DMS79 treated with DMSO at 0.1 percent for 48 hours (cell line): ENCODE measurements at places on chromosomes 3 and 15.
A peak's percentile ranks its signal among the peaks of the same experiment; 100 is the strongest.

DNA sequence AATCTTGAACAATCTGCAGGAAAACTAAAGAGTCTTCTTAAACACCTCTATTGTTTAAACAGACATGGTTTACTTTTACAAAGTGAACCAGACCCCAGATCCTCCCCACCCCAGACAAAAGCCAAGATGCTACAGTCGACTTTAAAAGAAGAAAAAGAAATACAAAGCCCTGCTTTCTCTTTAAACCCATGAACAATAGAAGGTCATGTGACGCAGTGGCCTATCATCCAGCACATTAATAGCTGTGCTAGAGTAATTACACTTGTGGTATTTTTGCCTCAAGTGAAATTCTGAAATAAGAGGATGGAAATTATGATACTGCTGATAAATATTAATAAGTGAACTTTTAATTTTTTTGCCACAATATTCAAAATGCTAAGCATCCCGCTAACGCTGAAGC is 613.4 kb downstream of the FOXP1 start:
- DNase-seq = no peak

- no peak for DNase-seq
Observed at GRCh38 chr15:93341164-93341563, 252.2 kb upstream of the RGMA start.

GRCh38 chr3:140470962-140471361 is 206.9 kb upstream of the TRIM42 start:
- no peak for DNase-seq

- no peak for DNase-seq
Observed at GRCh38 chr15:76718863-76719262, 186.3 kb downstream of the SCAPER start.

DNA sequence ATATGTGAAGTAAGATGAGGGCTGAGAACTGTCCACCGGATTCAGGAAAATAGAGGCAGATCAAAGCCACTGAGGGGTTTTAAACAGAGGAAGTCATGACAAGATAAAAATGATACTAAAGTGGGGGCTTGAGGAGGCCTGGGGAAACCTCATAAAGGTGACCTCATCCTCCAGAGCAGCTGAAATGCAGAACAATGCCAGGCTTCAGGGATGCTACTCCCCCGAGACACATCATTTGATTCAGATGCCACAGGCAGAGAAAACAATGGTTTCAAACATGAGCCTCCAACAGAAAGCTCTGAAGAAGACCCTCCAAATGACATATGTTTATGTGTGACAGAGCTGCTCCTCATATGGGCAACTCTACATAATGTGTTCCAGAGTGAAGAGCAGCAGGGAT is 6.4 kb downstream of the CFAP20DC start:
- DNase-seq = no peak

DNA sequence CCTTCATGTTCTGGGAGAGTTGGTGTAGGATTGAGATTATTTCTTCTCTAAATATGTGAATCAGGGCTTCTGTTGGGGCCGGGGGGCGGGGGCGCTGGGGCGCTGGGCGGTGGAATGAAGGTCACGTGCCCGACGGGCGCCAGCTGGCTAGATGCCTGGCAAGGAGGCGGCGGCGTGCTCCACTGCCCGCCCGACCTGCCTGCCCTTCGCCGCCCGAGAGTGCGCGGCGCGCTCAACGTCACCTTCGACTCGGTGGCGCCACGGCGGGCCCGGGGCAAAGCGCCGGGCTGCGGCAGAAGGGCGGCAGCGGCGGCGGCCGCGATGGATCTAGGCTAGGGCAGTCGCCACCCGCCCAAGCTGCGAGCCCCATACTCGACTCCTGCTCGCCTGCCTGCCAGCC is 47.0 kb upstream of the LHFPL4 start:
- DNase-seq = peak; percentile 17

DNA sequence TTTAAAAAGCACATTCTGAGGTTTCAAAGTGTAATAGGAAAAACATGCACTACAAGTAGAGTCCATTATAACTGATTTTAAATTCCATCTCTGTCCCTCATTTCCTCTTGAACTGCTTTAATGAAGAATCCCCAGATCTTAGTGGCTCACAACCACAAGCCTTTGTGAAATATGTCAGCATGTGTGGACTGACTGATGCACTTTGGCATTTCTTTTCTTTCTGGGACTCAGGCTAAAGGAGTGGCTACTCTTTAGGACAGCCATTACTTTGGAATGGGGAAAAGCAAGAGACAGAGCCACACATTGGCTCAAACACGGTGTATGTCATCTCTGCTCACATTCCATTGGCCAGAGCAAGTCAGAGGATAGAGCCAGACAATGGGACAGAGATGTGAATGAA is 139.6 kb downstream of the GRM7 start:
- no peak for DNase-seq

DNA sequence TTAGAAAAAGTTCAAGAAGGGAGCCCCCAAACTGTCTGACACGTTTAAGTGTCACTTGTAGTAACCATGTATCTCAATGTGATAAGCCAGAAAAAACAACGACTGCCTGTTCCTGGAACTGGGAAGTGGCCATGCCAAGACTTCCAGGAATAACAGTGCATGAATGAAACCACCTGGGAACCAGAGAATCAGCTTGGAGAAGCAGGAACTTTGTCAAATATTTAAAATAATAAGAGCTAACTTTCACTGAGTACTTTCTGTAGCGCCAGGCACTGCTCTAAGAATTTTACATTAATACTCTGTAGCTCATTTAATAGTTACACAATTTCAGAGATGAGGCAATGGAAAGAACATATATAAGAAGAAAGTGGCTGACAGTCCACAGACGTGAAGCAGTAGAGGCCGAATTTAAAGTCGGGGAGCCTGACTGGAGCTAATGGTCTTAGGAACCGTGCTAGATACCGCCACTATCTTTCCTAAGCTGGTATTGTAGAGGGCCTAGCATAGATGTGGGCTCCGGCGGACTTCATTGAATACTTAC is 876 bp downstream of the PLSCR1 start:
- peak; percentile 53 for DNase-seq

DNA sequence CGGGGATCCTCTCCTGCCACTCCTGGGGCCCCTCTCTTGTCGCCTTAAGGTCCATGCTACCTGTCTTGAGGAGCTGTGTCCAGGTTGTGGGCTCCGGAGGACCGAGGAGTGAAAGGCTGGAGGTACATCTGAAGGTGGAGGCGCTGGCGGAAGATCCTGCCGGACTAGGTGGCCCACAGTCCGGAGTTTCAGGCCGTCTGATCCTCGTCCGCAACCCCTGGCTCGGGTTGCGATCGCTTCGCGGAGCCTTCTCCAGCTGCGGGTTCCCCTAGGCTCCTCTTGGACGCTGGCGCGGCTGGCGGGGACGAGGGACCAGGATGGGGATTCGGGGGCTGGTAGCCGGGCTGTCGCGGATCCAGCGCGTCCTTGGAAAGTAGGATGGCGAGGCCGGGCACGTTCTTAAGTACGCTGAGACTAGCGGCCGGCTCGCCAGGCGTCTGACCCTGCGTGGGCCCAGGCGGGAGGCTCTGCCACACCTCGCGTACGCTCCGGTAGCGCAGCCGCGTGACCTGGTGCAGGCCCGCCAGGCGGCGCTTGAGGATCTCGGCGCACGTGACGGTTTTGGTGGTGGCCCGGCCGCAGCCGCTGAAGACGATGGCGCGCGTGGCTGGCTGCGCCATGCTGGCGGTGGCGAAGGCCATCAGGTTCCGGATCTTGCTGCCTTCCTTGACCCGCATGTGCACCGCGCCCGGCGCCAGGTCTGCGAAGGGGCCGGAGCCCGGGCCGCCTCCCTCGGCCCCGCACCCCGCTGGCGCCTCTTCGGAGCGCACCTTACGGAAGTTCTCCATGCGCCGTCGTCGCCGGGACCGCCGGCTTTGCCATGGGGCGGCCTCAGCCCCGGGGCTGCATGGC is 550 bp downstream of the RPP25 start:
- peak; percentile 13 for DNase-seq

- DNase-seq = peak; percentile 32
Observed at GRCh38 chr15:56496635-56497034, 31.7 kb upstream of the MNS1 start.

GRCh38 chr3:52372822-52373504 is 56.8 kb downstream of the DNAH1 start:
- DNase-seq = no peak

DNA sequence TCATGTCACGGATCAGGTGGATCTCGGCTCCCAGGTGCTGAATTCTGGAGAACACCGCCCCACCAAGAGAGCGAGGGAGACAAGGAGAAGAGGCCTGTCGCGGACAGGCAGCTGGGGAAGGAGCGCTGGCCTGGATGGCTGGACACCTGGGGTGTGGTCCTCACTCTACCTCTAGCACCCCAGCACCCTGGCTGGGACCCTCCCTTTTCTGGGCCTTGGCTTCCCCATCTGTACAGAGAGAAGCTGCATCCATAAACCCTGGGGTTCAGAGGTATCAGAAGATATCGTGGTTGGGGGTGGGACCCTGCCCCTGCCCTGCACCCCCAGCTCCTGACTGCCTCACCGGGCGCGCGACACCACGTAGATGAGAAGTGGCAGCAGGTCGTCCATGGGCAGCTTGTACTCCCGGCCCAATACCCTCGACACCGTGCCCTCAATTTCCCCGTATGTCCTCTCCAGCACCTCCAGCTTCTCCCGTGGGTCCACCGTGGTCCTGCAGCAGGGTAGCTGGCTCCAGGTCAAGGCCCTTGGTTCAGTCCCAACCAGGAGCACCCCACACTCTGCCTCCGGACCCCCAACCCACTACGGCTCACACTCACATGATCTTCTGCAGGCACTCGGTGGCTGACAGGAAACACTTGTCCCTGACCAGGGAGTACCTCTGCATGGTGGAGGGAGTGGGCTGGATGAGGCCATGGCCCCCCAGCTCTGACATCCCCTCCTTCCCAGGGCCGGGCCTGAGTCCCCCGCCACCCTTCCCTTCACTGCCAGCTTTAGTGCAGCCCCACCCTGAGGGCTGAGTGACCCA is 21.7 kb downstream of the ALS2CL start:
- no peak for DNase-seq

DNA sequence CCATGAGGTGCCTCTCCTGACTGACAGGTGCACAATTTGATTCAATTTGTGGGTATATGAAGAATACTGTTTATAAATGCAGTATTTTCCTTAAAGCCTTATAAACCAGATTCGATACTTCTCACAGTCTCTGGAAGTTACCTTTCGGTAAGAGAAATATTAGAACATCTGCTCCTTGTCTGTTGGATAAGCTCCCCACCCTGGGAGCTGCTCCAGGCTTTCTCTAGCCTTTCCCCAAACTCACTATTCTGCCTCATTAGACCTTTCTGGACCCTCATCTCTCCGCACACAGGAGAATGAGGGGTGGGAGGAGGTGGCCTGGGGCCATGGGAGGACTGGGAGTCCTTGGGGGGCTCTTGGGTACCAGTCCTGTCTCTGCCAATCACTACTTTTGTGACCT is 59.8 kb upstream of the TBC1D21 start:
- no peak for DNase-seq

GRCh38 chr3:1883534-1883933 is 215.1 kb upstream of the CNTN4 start:
- no peak for DNase-seq

DNA sequence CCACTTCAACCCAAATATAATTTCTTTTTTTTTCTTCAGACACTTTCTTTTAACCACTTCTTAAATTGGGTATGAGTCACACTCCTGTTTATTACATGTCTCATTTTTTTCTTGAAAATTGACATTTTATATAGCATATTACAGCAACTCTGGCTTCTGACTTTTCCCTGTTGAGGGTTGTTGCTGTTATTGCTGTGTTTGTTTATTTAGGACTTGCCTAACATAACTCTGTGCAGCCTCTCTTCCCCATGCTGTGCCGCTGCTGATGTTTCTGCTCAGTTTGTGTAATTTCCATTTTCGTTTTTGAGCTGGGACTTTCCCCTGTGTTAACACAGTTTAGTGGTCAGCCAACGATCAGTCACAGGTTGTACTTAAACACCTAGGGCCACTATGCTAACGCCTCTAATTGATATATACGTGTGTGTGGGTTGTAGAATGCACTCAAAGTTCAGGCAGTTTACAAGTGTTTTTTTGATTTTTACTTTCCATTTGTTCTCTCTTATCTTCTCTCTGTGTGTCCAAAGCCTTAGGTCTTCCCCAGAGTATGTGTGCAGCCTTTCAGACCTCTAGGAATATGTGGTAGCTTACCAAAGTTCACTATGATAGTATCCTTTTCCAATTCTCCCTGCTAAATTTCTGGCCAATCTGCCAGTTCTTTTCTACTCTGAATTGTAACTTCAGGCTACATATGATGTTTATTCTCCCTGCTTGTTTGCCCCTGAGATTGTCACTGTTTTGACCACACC is 337.2 kb downstream of the ZBTB20 start:
- DNase-seq = no peak

DNA sequence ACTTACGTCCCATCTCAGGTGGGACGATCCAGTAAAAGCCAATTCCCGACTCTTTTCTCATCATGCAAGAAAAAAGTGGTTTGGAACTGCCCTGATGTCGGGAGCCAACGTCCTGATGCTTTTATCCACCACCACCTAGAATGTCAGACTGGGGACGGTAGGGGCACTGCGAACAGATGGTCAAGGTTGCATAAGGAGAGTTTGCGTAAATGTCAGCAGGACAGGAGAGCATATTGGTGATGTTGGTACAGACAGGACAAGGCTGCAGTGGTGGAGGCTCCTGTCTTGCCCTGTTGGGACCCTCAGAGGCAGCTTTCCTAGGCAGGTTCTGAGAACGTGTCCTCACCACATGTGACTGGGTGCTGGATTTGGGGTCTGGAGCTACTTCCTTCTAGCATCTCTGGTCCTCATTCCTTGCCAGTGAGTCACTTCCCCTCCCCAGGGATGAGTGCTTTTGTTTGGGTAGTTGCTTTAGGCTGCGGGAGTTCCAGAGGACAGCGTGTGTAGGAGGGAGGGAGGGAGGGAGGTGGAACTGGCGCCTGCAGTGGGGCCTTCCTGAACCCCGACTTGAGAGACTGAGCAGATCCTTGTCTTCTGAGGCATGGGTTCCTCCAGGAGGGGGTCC is 21.0 kb downstream of the THSD4 start:
- no peak for DNase-seq

DNA sequence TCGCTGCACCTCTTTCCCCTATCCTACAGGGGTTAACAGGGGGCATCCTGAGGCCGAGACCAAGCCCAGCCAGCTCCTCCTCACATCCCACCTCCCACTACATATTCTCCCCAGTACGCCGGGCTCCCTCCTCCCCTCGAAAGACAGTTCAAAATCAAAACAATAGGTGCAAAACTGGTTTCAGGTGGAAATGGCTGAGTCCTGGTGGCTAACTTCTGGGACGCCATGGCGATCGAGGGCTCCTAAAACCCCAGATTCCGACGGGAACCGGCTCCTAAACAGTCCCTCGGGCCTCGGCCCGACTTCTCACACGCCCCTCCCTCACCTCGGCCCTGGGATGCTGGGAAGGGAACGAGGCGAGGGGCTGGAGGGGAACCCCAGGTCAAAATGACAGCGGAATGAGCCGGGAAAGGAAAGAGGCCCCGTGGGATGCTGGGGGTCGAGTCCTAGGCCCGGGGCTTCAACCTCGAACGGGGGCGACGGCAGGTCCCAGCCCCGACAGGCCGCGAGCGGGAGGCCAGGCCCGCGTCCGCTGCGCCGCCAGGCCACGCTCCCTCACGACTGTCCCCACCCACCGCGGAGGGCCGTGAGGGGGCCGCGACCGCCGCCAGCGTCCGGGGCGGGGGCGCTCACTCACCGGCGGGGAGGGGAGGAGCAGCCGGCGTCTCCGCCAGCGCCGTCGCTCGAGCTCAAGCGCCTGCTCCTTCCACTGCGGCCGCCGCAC is 492 bp downstream of the TMCC1 start:
- DNase-seq = peak; percentile 60

GRCh38 chr3:52022323-52023100 is 26.8 kb upstream of the RPL29 start:
- DNase-seq = no peak

- no peak for DNase-seq
Observed at GRCh38 chr3:188133219-188133618, 20.7 kb upstream of the LPP start.
